ENCODE measurements at places on chromosomes 3 and 15. TPM values are rescaled to one million over a fixed set of nuclear protein-coding genes. Genes with fewer than 3 reads are reported as not detected.

Gene ITGB5
- 73.5 TPM for total RNA-seq

Gene LRIG1
- total RNA-seq, result 114 TPM

Gene ADPRH
- total RNA-seq, result 3.0 TPM

Gene DUOX1
- total RNA-seq, result 0.26 TPM

Gene CAMK2N2
- total RNA-seq, result 1.6 TPM

Gene RLBP1
- total RNA-seq, result not detected

All from body of pancreas (tissue), 4 donors.